ENCODE measurements at places on chromosomes 6 and 20. TPM values are rescaled to one million over a fixed set of nuclear protein-coding genes. Genes with fewer than 3 reads are reported as not detected.

ZNF311 gene
- total RNA-seq, result 0.35 TPM

GRCh38 chr6:98847779-98848538, 13.6 kb downstream of the POU3F2 start:
- H3K36me3 ChIP-seq, result no peaks in the 10 kb centered on the region
- no peak overlapping the region for H3K4me3 ChIP-seq
- H3K27ac ChIP-seq, result no peak overlapping the region

SASH1 gene
- total RNA-seq, result 18.0 TPM

DNA sequence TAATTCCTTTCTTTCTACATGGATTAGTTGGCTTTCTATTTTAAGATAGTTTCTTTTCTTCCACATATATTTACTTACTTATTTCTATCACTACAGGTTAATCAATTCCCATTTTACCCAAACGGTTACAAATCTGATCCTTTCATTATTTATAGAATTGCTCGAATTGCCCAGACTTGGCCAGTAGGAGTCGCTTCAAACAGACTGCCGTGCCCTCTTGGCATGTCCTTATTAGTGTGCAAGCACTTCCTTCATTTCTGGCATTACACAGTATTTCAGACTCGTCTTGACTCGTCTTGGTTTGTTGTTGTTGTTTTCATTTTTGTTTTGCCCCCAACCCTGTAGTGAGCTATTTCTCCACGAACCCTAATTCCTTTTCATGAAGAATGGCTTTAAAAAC, 74.6 kb downstream of the SAMD3 start:
- no peaks in the 10 kb centered on the region for H3K4me1 ChIP-seq
- H3K27ac ChIP-seq, result no peak overlapping the region
- no peak for DNase-seq
- H3K4me3 ChIP-seq, result no peak overlapping the region

DNA sequence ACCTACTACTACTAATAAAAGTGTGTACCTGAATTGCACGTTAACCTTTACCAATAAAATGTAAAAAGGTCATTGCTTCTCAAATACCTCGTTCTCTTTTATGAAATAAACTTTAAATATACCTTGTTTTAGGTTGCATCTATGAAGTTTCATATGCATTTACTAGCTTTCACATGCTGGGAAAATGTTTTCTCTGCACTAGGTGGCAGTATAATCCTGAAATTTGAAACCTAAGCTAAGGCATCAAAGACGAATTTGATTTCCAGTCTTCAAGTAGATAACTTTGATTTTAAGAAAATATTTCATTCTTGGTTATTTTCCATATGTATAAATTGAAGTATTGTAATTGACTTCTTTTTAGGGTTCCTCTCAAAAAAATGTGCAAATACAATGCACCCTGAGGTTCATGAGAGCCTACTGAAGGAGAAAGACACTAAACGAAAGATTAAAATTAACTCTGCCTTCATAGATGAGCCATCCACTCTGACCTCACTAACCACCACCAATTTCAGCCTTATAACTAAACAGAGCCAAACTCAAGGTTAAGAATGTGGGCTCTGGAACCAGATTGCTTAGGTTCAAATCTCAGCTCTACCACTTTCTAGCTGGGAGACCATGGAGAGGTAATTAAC, 7.3 kb upstream of the COL9A1 start:
- H3K27ac ChIP-seq, result no peak overlapping the region
- no peak overlapping the region for H3K4me3 ChIP-seq
- H3K4me1 ChIP-seq, result no peaks in the 10 kb centered on the region
- no peaks in the 10 kb centered on the region for H3K27me3 ChIP-seq

- H3K4me3 ChIP-seq, result no peak overlapping the region
- no peak for DNase-seq
- no peak overlapping the region for H3K27ac ChIP-seq
These were observed 1.6 kb upstream of the OLIG3 start for GRCh38 chr6:137495703-137496336.

GRCh38 chr6:44221961-44222335, 1.4 kb upstream of the SLC29A1 start:
- no peak for DNase-seq
- no peak overlapping the region for H3K4me3 ChIP-seq
- H3K27ac ChIP-seq, result peak overlapping the region; percentile 78
- no peaks in the 10 kb centered on the region for H3K27me3 ChIP-seq

GABRR1 gene
- total RNA-seq, result not detected

- no peaks in the 10 kb centered on the region for H3K36me3 ChIP-seq
- DNase-seq, result no peak
- H3K4me3 ChIP-seq, result no peak overlapping the region
- H3K4me1 ChIP-seq, result no peaks in the 10 kb centered on the region
- no peaks in the 10 kb centered on the region for H3K27me3 ChIP-seq
- no peak overlapping the region for H3K27ac ChIP-seq
These were observed 109.8 kb upstream of the POU3F2 start for GRCh38 chr6:98724537-98724936.

DNA sequence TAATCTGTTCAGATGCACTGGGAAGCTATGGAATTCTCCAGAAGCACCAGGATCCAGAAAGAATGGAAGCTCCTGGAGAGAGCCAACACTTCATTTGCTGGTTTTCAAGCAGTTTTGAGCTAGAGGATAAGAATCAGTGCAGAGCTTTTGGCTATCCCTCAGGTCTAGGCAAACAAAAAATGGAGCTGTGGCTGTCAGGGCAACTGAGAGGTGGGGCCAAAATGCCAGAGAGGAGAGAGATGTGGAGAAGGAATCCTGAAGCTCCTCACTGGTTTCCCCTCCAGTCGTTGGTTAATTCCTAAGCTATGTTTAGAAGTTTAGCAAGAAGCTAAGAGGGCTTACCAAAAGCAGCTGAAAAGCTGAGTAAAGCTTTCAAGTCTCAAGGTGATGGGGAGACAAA, 294.2 kb upstream of the JARID2 start:
- no peak for DNase-seq
- H3K4me3 ChIP-seq, result no peak overlapping the region
- no peaks in the 10 kb centered on the region for H3K27me3 ChIP-seq
- H3K4me1 ChIP-seq, result no peaks in the 10 kb centered on the region
- H3K27ac ChIP-seq, result no peak overlapping the region

KATNA1 gene
- 6.9 TPM for total RNA-seq

SLC22A7 gene
- 212 TPM for total RNA-seq

GRCh38 chr6:105644073-105644489, 241.2 kb upstream of the PREP start:
- no peaks in the 10 kb centered on the region for H3K36me3 ChIP-seq
- H3K4me1 ChIP-seq, result no peaks in the 10 kb centered on the region
- H3K27ac ChIP-seq, result no peak overlapping the region
- no peak for DNase-seq
- H3K27me3 ChIP-seq, result no peaks in the 10 kb centered on the region

- no peak overlapping the region for H3K4me3 ChIP-seq
- peak; percentile 69 for DNase-seq
- no peak overlapping the region for H3K27ac ChIP-seq
- no peaks in the 10 kb centered on the region for H3K4me1 ChIP-seq
These were observed 30.0 kb downstream of the PPP1R3G start for GRCh38 chr6:5115168-5115567.

CRISP2 gene
- not detected for total RNA-seq

DNA sequence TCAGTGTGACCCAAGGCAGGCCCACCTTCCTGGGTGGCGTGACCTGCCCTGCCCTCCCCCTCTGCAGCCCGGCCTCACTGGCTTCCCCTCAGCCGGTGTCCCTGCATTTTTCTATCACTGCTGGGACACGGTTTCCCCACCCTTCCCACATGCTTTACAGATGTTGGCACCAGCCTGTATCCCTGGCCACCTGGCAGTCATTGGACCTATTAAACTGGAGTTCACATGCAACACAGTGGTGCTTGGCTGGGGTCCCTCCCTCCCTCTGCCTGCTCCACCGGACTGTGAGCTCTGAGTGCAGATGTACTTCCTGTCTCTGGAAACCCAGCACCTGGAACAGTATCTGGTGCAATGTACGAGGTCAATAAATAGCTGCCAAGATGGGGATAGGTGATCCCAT, 25.5 kb upstream of the STX16 start:
- no peaks in the 10 kb centered on the region for H3K27me3 ChIP-seq
- DNase-seq, result no peak
- H3K4me3 ChIP-seq, result no peak overlapping the region
- H3K4me1 ChIP-seq, result no peaks in the 10 kb centered on the region
- no peaks in the 10 kb centered on the region for H3K36me3 ChIP-seq

COL9A3 gene
- total RNA-seq, result 7.6 TPM

EBF4 gene
- 3.0 TPM for total RNA-seq

BANF2 gene
- total RNA-seq, result not detected

EYS gene
- not detected for total RNA-seq

GHRH gene
- not detected for total RNA-seq

GRCh38 chr6:106084989-106085691, 996 bp upstream of the PRDM1 start:
- H3K4me1 ChIP-seq, result peaks cover 11% of the 10 kb centered on the region
- no peaks in the 10 kb centered on the region for H3K27me3 ChIP-seq
- H3K4me3 ChIP-seq, result no peak overlapping the region
- no peak overlapping the region for H3K27ac ChIP-seq
- no peaks in the 10 kb centered on the region for H3K36me3 ChIP-seq

IL17A gene
- not detected for total RNA-seq

KIF6 gene
- total RNA-seq, result 0.83 TPM

GRCh38 chr6:110492584-110492983, 16.2 kb upstream of the SLC22A16 start:
- no peak overlapping the region for H3K4me3 ChIP-seq
- H3K4me1 ChIP-seq, result no peaks in the 10 kb centered on the region
- H3K27me3 ChIP-seq, result no peaks in the 10 kb centered on the region
- DNase-seq, result no peak
